ENCODE measurements at places on chromosomes 2 and 18.

DNA sequence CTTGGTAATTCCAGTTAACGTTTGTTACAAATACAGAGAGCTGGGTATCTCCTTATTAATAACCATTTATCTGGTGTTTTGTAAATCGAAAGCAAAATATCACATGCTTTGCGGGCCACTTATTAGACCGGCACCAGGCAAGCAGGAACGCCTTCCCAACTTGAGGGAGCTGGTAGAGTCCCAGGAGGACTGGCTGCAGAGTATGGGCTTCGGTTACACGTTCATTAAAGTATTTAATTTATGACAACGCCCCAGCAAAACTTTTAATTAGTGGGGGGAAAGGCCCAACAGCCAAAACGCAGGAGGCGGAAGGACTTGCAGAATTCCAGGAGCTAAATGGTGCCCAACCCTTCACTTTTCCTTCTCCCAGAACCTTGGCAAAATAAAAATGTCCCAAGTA is 3.7 kb downstream of the SMAD7 start:
- no peak for DNase-seq

DNA sequence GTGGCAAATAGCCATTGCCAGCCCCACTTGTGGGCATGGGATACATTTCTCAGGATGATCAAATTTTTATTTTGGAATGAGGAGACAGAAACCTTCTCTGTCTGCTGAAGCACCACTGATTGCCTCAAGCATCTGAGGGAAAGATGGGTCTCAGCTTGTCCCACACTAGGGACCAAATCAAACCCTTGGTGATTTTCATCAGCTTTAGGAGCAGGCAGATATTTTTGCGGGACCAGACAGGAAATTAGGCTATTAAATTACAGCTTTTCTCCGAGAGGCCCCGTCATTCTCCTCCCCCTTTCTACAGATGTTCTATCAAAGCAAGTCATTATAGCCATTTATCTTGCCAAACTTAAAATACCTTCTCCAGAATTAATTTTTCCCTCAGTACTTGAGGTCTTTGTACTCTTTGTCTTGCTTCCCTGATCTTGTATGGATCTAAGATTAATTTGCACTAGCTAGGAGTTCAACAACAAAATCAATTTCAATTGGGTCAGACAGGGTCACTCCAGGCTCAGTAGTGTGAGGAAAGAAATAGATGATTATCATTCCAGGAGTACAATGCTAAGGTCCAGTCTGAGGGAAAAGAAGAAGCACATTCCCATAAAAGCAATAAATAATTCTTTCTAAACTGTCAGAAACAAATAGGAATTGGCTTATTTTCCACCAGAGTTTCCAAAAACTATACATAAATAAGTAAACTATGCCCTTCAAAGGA is 818.1 kb upstream of the SOX11 start:
- no peak for DNase-seq

- no peak for DNase-seq
Observed at GRCh38 chr2:176072951-176073904, 10.5 kb downstream of the EVX2 start.

DNA sequence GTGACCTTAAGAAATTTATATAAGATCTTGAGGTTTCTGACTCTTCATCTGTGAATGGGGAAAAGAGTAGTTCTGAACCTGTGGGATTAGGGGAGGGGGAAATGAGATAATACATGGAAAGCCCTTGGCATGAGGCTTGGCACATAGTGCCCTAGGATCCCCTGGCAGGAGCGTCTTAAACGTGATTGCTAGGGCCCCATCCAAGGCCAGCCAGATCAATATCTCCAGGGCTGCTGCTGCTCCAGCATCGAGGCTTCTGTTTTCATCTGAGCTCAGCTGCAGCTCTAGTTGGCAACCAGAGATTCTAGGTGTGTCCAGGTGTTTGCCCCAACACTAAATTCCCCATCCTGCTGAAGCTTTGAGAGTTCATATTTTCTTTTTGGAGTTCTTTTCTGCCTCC is 71.0 kb downstream of the IL1R2 start:
- DNase-seq: no peak

DNA sequence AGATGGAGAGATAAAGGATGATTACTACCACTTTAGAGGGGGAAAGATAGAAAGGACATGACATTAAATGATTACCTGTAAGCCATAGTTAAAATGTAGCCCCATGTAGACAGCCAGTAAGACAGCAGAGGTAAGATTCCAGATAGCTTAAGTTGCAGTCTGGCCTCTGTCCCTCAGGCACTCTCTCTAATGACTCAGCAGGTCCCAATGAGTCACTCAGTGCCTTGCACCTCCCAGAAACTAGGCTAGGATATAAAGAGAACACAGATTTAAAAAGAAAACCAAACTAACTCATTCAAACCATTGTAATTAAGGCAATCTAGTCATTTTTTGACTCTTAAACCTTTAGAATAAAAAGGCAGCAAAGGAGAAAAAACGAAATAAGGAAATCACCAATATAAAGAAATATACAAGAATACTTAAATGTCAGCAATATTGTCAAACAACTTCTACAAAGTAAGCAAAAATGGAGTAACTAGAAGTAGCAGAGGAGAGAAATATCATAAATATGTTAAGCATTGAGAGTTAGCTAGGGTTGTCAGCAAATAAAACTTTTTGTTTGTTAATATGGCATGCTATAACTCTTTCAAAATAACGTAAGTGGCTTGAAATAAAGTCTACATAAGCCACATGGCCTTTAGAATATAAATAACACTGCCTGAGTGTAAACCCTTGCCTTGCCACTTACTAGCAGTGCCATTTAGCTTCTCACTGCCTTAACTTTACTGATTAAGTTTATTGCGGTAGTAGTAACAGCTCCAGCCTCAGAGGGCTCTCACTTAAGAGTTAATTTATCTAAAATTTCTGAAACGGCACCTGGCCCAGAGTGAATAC is 48.5 kb downstream of the SOCS6 start:
- DNase-seq: peak; percentile 17

DNA sequence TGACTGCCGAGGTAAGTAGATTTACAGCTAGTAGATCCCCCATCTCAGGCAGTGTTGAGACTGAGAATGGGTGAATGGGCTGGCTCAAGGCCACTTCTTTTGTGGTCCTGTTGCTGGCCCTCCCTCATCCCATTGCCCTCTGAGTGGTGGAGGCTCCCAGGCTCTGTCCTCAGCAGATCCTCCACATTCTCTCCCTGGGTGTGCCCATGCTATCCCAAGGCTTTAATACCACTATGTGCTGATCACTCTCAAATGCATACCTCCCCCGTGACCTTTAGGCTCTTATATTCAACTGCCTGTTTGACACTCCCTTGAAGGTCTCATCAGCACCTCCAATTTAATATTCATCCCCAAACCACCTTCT is 271.8 kb downstream of the GLI2 start:
- DNase-seq: no peak

- DNase-seq: no peak
Observed at GRCh38 chr2:197871780-197872456, 67.5 kb downstream of the PLCL1 start.

DNA sequence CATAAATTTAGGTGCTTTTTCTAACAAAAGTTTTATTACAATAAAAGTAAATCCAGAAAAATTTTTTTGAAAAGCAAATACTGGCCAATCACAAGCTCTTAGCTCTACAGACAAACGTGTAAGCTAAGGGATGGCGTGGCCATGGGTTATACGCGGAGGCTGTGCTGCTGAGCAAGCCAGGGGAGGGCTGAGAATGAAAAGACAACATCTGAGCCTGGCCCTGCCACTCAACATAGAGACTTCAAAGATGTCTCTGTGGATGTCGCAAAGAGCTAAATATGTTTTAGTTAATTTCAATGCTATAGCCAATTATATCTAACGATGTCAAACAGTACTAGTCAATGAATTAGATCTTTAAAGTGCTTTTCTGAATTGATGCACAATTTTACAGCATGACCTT is 33.3 kb upstream of the NT5DC4 start:
- DNase-seq: no peak

- peak; percentile 74 for DNase-seq
Observed at GRCh38 chr2:37688771-37689468, 17.5 kb upstream of the CDC42EP3 start.

DNA sequence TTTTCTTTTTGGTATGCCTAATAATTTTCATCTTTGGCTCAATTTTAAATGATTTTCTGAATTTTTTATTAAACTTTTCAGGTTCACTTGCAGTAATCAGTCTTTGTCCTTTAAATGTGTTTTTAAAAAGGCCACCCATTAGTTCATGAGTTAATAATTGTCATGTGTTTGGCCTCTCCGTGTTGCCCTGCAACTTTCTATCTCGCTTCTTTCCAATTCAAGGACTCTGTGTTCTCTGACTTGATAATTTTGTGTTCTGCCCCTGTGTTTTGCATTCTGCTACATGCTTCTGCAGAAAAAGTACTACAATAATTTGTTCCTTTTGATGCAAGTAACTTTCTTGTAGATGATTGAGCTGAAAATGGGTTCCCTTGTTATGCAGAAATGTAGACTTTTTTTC is 921.4 kb upstream of the LRATD1 start:
- no peak for DNase-seq

GRCh38 chr18:31649978-31650719 is 34.2 kb downstream of the B4GALT6 start:
- no peak for DNase-seq

GRCh38 chr18:3175195-3175758 is 44.5 kb downstream of the MYOM1 start:
- no peak for DNase-seq

DNA sequence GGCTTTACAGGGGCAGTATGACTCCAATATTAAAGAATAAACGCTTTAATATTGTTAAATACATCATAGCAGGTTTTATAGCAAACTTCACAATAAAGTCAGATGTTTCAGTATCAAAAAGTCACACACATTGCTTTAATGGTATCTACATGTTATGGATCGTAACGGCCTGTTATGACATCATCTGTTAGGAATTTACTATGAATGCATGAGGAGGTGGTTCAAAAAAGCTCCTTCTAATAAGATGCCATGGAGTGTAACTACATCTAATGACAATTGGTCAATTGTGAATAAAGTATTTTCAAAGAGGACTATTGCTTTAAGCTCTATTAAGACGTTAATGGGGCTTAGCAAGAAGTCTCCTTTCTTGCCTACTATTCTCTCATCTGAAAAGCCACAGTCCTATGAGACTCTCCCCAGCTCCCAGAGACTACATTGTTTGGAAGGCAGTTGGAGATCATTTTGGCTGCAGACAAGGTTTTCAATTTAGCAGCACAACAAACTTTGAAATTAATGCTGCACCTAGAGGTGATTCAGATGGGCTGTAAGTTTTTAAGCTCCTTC is 300.7 kb upstream of the MEIS1 start:
- DNase-seq: no peak

GRCh38 chr2:64853306-64853705 is 135.9 kb upstream of the SLC1A4 start:
- DNase-seq: no peak

GRCh38 chr2:232523682-232524597 is 2.0 kb upstream of the CHRND start:
- peak; percentile 50 for DNase-seq

DNA sequence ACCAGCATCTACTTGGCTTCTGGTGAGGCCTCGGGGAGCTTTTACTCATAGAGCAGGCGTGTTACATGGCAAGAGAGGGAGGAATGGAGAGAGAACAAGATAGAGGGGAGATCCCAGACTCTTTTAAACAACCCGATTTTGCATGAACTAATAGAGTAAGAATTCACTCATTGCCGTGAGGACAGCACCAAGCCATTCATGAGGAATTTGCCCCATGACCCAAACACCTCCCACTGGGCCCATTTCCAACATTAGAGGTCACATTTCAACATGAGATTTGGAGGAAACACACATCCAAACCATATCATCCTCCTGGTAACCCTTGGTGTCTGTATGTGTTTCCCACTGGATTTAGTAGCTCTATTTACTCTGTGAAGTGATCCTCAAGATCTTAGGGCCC is 249.9 kb upstream of the SP5 start:
- no peak for DNase-seq

DNA sequence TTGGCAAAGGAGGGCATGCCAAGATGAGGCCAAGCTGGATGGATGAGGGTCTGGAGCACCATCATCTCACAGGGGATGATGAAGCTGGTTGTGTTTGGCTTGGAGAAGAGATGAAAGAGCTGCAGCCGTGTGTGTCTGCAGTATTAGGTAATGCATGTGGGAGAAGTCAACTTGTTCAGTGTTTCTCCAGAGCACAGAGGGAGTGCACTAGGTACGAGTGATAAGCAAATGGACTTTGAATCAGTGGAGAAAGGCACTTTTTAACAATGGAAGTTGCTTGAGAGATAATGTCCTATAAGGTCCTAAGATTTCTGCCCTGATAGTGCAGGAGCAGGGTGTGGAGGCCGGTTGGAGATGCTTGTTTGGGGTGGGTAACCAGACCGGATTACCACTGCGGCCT is 36.0 kb downstream of the SLC14A2 start:
- DNase-seq: no peak

- DNase-seq: no peak
Observed at GRCh38 chr18:23541349-23542093, 38.2 kb downstream of the RMC1 start.

GRCh38 chr2:63614448-63614968 is 25.7 kb downstream of the MDH1 start:
- peak; percentile 51 for DNase-seq

- no peak for DNase-seq
Observed at GRCh38 chr18:40532046-40532445, 1423.0 kb upstream of the PIK3C3 start.

- DNase-seq: no peak
Observed at GRCh38 chr2:216340280-216340631, 32.0 kb downstream of the MARCHF4 start.

- no peak for DNase-seq
Observed at GRCh38 chr2:74653589-74653984, 460 bp upstream of the SEMA4F start.

- DNase-seq: no peak
Observed at GRCh38 chr2:218833023-218833609, 1.5 kb upstream of the PRKAG3 start.

GRCh38 chr2:6410313-6410712 is 455.4 kb downstream of the CMPK2 start:
- no peak for DNase-seq

DNA sequence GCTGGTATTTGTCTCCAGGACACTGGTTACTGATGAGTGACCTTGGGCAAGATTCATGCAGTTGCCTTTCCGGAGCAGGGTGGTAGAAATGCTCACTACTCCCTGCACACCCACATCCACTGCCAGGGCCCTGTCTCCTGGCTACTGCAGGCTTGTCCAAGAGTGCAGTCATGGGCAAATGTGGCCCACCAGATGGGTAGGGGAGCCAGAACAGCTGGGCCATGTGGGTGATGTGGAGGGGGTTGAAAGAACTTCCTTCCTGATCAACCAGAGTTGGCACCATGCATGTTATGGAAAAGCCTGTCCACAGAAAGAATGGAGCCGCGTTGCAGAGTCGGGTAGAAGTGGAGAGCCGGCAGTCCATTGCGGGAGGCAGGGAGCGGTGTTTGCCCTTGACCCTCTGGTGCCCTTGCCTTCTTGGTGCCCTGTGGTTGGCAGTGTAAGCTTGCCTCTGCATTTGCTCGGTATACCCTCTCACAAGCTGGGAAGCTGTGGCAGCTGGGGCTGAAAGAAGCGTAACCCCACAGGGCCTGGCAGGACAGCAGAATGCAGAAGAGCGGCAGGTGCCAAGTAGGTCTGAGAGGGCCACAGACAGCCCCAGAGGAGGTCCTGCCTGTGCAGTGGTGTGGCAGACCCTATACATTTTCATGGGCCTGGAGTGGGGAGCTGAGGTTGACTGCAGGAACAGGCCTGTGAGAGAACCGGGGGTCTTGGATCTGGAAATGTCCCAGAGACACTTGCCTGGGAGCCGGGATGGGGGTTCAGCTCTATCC is 253.2 kb downstream of the TFCP2L1 start:
- DNase-seq: no peak

- DNase-seq: no peak
Observed at GRCh38 chr18:3472681-3473544, 22.9 kb downstream of the TGIF1 start.

- no peak for DNase-seq
Observed at GRCh38 chr18:13217466-13217961, 1.0 kb upstream of the LDLRAD4 start.

GRCh38 chr18:50163505-50163904 is 31.4 kb downstream of the MYO5B start:
- DNase-seq: no peak

Data from HTR-8/SVneo (cell line).